ENCODE measurements at places on chromosomes 7 and 10. TPM values are rescaled to one million over a fixed set of nuclear protein-coding genes. Genes with fewer than 3 reads are reported as not detected.

Gene IFIT1B
- polyA plus RNA-seq = not detected

Gene HABP2
- polyA plus RNA-seq = not detected

Gene COL13A1
- polyA plus RNA-seq = not detected

Gene CPN1
- not detected for polyA plus RNA-seq

Gene DPYSL4
- 0.21 TPM for polyA plus RNA-seq

Gene DYDC2
- not detected for polyA plus RNA-seq

Gene AGMO
- polyA plus RNA-seq = not detected

Gene SPRN
- polyA plus RNA-seq = 0.14 TPM

Gene BICC1
- polyA plus RNA-seq = not detected

Gene ZNF239
- 1.6 TPM for polyA plus RNA-seq

Gene INSIG1
- polyA plus RNA-seq = 28.1 TPM

Gene CALY
- 2.2 TPM for polyA plus RNA-seq

Gene IFIT2
- polyA plus RNA-seq = 9.2 TPM

Gene GIMAP4
- polyA plus RNA-seq = 449 TPM

Gene PDE1C
- polyA plus RNA-seq = not detected

Gene MALRD1
- polyA plus RNA-seq = not detected

Gene SPDYE8
- polyA plus RNA-seq = not detected

Gene CD36
- polyA plus RNA-seq = not detected

Gene SYNPO2L
- not detected for polyA plus RNA-seq

Gene TRIM73
- polyA plus RNA-seq = 1.5 TPM

Gene TSPAN12
- not detected for polyA plus RNA-seq

Gene FEZF1
- not detected for polyA plus RNA-seq

Gene CYP3A4
- polyA plus RNA-seq = not detected

Gene TFR2
- polyA plus RNA-seq = 0.75 TPM

Gene EPO
- polyA plus RNA-seq = not detected

Gene NPC1L1
- not detected for polyA plus RNA-seq

Gene LOXL4
- 0.10 TPM for polyA plus RNA-seq

Gene DKK1
- polyA plus RNA-seq = not detected

Gene LRRC61
- 16.0 TPM for polyA plus RNA-seq

Gene LFNG
- 0.09 TPM for polyA plus RNA-seq

Gene HSPA12A
- not detected for polyA plus RNA-seq

Gene GSDME
- polyA plus RNA-seq = 0.47 TPM

Gene PLXDC2
- polyA plus RNA-seq = not detected

Gene NUTM2E
- not detected for polyA plus RNA-seq

Gene TMEM139
- 1.0 TPM for polyA plus RNA-seq

Gene OR6B1
- not detected for polyA plus RNA-seq

Gene PPP1R9A
- polyA plus RNA-seq = not detected

Gene CNNM1
- polyA plus RNA-seq = 0.03 TPM

Gene NRP1
- polyA plus RNA-seq = not detected

Gene SPDYE11
- polyA plus RNA-seq = not detected

Gene ARHGEF35
- polyA plus RNA-seq = 2.8 TPM

Gene ADD3
- polyA plus RNA-seq = 525 TPM

Gene MLXIPL
- polyA plus RNA-seq = not detected

Gene GRID2IP
- polyA plus RNA-seq = 0.04 TPM

Gene ZNF467
- 1.2 TPM for polyA plus RNA-seq

Gene CNPY1
- not detected for polyA plus RNA-seq

Gene ZPBP
- not detected for polyA plus RNA-seq

Gene FAM131B
- not detected for polyA plus RNA-seq

Gene TDRD1
- 0.05 TPM for polyA plus RNA-seq

Gene GOLGA7B
- 0.46 TPM for polyA plus RNA-seq

Gene WEE2
- polyA plus RNA-seq = not detected

Gene RNLS
- 3.5 TPM for polyA plus RNA-seq

Gene FIS1
- 198 TPM for polyA plus RNA-seq

Gene ZNF438
- polyA plus RNA-seq = 4.5 TPM

Gene ABCF2
- 33.0 TPM for polyA plus RNA-seq

Gene MASTL
- polyA plus RNA-seq = 2.5 TPM

Gene CLDN15
- 0.36 TPM for polyA plus RNA-seq

Gene DNAJC1
- polyA plus RNA-seq = 22.0 TPM

Measured in CD4-positive, alpha-beta memory T cell (primary cell).